IMR-90 (cell line): ENCODE measurements at places on chromosomes 16 and 17. TPM values are rescaled to one million over a fixed set of nuclear protein-coding genes. Genes with fewer than 3 reads are reported as not detected.

Gene UNC13D
- polyA plus RNA-seq, result 0.31 and 0.52 TPM in 2 replicates

Gene C16orf86
- polyA plus RNA-seq, result 0.63 and 0.70 TPM in 2 replicates

Gene TUBB3
- polyA plus RNA-seq, result 410 and 428 TPM in 2 replicates

Gene GINS2
- 11.3 and 12.0 TPM in 2 replicates for polyA plus RNA-seq

Gene ACSM2A
- not detected in 2 replicates for polyA plus RNA-seq

Gene C1QL1
- polyA plus RNA-seq, result 0.84 and 1.5 TPM in 2 replicates

GRCh38 chr17:75681289-75681688 lies 14.2 kb downstream of the SAP30BP start:
- DNase-seq, result peak; percentile 58

GRCh38 chr16:10296956-10297340 lies 88.9 kb upstream of the ATF7IP2 start:
- no peak for DNase-seq

DNA sequence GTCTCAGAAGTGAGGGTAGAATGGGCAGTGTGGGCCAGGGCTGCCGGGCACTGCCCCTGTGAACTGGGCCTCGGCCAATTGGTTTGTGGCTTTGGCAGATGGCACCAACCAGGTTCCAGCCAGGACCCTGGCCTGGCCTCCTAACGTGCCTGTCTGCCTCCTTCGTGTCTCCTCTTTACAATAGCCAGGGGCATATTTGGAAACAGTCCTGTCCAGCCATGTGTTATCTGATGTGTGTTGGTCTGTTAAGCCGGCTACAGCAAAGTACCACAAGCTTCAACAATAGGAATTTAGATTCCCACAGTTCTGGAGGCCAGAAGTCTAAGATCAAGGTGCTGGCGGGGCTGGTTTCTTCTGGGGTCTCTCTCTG lies 14.6 kb downstream of the CRISPLD2 start:
- DNase-seq, result no peak

GRCh38 chr16:314795-315299 lies 31.9 kb downstream of the PDIA2 start:
- no peak for DNase-seq

GRCh38 chr17:75508931-75509361 lies 6.4 kb downstream of the CASKIN2 start:
- no peak for DNase-seq

GRCh38 chr17:22265807-22266206 lies 573.5 kb downstream of the KCNJ18 start:
- DNase-seq, result no peak

DNA sequence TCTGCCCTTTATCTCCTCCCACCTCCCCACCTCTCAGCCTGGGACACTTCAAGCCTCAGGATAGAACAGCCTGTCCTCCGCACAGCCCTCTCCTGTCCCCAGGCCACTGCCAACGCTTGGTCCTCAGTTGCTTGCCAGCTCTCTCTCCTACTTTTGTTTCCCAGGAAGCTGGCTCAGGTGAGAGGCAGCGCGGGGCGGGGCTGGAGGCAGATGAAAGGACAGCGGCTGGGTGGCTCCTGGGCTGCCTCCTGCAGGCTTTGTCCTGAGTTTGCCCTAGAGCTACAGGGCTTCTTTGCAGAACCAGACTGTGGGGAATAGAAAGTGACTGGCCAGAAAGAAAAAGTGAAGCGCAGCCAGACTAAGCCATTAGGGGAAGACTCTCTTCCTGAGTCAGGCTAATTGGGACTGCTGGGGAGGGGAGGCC lies 48.2 kb upstream of the CDC42EP4 start:
- DNase-seq, result no peak

DNA sequence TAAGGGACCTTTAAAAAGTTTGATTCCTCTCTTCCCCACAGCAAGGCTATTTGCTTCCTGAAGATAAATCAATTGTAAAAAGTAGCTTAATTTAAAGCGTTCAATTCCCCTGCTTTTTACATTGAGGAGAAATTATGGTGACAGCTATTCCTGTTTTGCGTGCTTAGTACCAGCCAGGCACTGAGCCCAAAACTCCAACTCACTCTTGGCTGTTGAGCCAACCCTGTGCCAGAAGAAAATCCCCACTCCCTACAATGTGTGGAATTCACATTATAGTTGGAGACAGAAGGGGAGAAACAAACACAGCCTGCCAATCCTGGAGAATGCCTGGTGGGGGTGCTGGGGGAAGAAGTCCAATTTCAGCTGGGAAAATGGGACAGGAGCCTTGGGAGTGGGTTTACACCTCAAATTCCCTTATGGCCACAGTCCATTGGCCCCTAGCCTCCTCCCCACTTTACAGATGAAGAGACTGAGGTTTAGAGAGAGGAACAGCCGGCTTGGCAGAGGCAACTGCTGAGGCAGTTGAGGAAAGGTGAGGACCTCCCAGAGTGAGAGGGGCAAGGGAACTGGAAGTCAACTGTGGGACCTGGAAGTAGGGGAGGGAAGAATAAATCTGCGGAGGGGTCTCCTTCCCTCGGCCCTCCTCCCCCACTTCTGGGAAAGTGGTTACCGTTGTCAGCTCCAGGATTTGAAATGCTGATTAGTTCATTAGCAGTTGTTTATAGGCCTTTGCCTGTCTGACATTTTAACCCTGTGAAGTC lies 26.1 kb downstream of the CDH1 start:
- no peak for DNase-seq

DNA sequence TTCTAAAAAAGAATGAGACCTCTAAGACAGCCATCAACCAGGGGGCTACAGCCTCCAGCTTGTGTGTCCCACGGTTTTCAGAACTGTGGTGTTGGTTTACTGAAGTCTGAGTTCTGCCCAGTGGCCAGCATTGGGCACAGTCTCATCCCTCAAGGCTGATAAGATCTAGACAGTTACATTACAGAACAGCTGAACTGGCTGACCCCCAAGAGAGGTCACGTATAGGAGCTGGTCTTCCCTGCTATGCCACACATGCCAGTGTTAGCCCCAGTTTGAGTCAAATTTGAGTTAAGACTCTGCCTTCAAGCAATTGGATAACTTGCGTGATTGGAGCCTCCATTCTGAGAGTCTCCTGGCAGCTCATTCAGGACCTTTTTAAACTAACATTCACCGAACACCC lies 14.8 kb upstream of the NUP93 start:
- no peak for DNase-seq

- DNase-seq, result no peak
These were observed 1.7 kb downstream of the TSPAN10 start for GRCh38 chr17:81638683-81639082.

GRCh38 chr16:11484691-11485258 lies 101.9 kb downstream of the LITAF start:
- peak; percentile 73 for DNase-seq

GRCh38 chr16:14491861-14492529 lies 138.1 kb downstream of the PARN start:
- DNase-seq, result no peak
